ENCODE measurements at places on chromosomes 5 and 9.
A peak's percentile ranks its signal among the peaks of the same experiment; 100 is the strongest.

DNA sequence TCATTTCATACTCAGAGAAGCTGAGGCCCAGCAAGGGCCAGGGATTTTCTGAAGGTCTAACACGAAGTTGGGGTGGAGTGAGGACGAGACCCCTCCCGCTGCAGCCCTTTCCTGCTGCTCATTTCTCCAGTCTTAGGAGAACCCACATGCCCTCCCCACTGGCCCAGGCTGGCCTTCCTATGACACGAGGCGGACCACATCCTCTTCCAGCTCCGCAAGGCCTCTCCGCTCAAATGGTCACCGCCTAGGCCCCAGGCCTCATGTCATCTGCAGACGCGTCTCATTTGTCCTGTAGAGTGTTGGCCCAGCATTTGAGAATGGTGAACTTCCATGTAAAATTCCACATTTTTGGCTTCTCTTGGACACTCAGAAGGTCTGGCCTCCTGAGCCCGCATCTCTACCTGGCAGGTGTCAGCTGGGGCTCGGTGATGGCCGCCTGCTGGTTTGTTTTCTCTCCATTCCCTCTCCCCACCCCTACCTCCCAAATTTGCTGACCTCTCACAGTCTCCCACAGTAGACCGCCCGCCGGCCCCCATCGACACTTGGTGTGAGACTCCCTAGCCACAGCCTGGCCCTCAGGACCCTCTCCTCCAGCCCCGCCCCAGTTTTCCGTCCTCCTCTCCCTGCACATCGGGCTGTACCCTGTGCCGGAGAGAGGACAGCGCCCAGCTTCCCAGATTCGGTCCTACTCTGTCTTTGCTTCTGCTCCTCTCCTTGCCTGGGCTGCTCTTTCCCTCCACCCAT is 51.7 kb downstream of the ERGIC1 start:
- no peak for DNase-seq

- no peak for DNase-seq
Measured at GRCh38 chr5:35282810-35283209, 52.5 kb upstream of the PRLR start.

DNA sequence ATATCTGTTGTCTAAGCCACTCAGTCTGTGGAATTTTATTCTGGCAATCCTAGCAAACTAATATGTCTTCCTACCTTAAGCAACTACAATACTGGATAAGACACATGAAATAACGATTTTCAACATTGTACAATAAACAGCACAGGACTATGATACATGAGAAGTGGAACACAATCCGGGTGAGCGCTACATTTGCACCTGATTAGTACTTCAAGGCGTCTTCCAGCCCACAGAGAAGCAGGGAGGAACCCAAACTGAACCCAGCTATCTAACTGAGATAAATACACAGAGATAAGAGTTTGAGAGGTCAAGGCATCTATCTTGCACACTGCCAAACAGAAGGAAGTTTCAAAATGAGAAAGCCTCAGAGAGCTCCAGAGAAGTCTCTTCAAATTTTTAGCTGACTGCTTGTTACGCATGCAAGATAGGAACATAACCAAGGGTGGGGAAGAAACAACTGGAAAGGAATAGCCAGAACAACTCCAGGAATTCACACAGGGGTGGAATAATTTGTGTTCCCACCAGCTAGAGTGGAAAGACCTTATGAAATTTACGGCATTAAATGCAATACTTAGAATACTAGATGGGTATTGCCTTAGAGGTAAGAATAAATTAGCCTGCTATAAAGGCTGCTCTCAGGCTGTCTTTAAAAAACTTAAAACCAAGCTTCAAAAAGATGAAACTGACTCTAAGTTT is 481.8 kb downstream of the MTRR start:
- no peak for DNase-seq

DNA sequence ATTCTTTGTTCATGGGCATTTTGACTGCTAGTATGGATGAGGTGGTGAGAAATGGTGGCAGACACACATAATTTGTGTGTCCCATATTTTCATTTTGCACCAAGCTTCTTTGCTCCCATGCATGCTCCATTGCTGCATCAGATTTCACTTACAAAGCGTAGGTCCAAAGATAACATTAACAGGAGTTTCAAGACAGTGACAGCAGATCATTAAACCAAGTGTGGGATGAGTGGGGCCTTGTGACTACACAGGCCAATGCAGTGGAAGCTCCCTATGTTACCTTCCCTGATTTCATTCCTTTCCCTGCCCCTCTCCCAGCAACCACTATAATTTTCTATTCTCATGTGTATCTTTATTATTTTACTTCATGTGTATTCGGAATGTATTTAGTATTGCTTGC is 142.0 kb downstream of the AOPEP start:
- no peak for DNase-seq

DNA sequence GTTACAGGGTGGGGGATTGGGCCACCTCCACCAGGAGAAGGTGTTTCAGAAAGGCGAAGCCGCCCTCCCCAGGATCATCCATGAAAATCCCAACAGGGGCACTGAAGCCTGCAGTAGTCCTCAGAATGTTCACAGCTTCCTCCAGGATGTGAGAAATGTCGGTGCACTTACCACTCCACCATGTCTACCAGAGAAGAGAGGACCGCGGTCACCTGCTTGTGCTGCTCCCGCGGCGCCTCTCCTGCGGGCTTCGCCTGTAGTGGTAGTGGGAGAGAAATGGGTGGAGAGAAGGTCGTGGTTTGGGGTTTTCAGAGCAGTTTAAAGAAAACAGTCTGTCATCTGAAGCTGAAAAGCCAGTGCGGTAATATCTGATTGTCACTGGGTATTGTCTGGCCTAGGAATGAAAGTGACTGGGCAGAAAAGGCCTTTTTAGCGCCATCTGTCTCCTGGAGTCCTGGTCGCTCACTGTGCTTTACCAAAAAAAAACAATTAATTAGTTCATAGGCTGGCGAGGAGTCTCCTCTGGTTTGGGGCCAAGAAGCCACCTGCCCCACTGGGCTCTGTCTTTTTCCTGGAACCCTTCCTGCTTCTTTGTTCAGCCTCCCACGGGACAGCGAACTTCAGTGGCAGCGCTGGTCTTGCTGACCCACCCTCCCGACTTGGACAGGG is 23.0 kb upstream of the PPP1R26 start:
- no peak for DNase-seq

DNA sequence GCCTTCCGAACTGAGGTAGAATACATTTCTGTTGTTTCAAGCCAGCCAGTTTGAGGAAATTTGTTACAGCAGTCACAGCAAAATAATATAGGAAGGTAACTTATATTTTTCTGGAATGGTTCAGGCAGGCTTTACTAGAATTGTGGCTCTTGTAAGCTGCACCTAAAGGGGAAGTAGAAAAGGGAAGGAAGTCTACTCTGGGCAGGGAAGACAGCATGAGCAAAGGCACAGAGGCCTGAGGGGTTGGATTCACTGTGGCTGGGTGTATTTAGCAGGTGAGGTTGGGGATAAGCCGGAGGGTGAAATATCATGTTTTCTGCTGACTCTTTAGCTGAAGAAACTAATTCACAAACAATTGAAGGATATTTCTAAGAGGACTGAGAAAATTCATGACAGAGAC is 183.5 kb downstream of the GAS1 start:
- DNase-seq, result no peak

DNA sequence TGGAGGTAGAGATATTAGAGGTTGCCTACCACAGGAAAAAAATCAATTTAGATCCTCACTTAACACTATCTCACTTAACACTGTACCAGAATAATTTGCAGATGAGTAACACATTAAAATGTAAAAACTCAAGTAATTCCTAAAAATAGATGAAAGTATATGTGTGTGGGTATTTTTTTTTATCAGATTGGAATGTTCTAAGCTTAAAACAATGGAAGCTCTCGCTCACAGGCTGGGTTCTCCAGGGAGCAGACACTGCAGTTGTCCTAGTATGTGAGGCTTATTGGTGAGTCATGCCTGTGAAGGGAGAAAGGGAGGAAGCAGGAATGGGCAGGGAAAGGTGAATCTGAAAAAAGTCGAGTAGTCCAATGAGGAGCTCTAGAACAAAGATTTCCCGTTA is 181.3 kb upstream of the ZNF608 start:
- no peak for DNase-seq

DNA sequence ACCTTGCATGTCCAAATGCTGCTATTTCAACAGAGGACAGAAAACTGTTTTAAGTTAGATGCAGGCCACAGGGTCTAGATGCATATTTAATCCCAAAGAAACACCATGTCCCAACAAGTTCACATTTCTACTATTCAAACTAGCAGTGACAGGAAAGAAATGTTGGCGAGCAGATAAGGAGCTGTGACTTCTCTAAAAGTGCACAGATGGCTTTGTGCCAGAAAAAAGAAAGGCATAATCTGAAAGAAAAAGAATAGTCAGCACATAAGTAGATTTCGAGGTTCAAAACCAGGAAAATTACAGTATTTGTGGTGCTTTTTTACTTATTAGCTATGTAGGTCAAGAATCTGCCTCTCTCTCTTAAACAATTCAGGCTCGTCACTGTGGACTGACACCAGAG is 178.3 kb downstream of the DNAH5 start:
- DNase-seq, result no peak

GRCh38 chr9:114908104-114908622 is 22.2 kb downstream of the TNFSF8 start:
- DNase-seq, result no peak

DNA sequence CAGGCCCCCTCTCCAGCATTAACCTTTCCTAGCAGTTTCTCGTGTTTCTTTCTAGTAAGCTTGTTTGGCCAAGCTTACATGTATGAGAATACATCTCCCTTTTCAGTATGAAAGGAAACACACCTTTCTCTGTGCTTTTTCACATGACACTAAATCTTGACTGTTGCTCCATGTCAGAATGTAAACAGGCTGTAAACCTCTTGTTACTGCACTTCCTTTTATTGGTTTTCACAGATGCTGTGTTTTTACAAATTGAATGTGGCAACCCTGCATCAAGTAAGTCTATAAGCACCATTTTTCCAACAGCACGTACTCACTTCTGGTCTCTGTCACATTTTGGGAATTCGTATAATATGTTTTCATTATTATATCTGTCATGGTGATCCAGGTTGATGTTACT is 2.2 kb upstream of the CANX start:
- no peak for DNase-seq

- DNase-seq, result no peak
Measured at GRCh38 chr5:180644129-180644824, 5.1 kb downstream of the FLT4 start.

DNA sequence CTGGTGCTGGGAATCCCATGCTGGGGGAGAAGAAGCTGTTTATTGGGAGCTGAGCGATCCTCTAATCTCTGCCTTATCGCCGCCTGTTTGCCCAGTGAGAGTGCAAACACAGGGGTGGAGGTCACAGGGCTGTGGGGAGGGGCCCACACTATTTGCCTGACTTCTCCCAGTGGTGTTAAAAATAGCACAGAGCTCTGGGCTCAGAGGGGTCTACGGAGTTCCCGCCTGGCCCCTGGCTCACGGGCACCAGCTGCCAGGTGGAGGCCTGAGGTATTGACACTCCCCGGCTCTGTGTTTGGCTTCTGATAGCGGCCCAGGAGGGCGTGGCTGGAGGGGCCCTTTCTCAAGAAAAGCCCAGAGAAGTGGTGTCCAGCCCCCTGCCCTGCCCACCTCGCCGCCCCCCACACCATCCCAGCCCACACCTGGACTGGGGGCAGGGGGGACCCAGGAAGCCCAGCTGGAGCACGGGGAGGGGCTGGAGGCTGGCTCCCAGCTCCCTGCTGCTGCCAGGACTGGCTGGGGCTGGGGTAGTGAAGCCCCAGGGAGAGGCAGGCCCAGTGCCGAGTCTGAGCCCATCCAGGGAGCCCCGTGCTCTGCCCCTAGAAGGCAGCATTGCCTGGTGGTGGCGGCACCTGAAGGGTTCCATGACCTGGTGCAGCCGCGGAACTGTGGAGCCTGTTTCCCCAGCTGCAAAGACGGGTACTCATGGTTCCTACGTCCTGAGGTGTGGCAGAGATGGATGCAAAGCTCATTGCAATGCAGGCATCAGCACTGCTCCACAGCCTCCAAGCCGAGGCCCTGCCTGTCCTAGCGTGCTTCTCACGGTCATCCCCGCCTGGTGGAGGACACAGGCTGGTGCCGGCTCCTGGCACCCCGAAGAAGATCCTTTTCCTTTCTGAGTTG is 35.7 kb upstream of the EGFL7 start:
- no peak for DNase-seq

GRCh38 chr9:2570615-2571479 is 50.7 kb upstream of the VLDLR start:
- no peak for DNase-seq

- no peak for DNase-seq
Measured at GRCh38 chr5:127111112-127111511, 37.8 kb upstream of the C5orf63 start.

DNA sequence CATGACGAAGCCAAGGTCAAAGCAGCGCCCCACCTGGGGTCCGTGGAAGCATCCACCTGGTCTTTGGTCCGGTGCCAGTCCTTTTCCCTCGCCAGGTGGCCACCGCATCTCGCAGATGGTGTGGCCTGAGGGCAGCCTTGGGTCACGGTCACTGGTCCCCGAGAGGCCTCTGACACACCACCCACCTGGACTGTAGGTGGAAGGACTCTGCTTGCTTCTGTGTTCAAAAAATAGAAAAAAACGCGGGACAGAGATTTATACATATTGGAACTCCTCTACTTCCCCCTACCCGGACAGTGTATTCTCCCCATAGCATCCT is 466 bp upstream of the TTC39B start:
- no peak for DNase-seq

GRCh38 chr5:113336975-113337374 is 97.8 kb downstream of the TSSK1B start:
- no peak for DNase-seq

- peak; percentile 17 for DNase-seq
Measured at GRCh38 chr9:133403766-133404453, 13.9 kb downstream of the REXO4 start.

- no peak for DNase-seq
Measured at GRCh38 chr5:132457371-132458225, 33.0 kb downstream of the IRF1 start.

- no peak for DNase-seq
Measured at GRCh38 chr9:21443849-21444625, 3.8 kb downstream of the IFNA1 start.

DNA sequence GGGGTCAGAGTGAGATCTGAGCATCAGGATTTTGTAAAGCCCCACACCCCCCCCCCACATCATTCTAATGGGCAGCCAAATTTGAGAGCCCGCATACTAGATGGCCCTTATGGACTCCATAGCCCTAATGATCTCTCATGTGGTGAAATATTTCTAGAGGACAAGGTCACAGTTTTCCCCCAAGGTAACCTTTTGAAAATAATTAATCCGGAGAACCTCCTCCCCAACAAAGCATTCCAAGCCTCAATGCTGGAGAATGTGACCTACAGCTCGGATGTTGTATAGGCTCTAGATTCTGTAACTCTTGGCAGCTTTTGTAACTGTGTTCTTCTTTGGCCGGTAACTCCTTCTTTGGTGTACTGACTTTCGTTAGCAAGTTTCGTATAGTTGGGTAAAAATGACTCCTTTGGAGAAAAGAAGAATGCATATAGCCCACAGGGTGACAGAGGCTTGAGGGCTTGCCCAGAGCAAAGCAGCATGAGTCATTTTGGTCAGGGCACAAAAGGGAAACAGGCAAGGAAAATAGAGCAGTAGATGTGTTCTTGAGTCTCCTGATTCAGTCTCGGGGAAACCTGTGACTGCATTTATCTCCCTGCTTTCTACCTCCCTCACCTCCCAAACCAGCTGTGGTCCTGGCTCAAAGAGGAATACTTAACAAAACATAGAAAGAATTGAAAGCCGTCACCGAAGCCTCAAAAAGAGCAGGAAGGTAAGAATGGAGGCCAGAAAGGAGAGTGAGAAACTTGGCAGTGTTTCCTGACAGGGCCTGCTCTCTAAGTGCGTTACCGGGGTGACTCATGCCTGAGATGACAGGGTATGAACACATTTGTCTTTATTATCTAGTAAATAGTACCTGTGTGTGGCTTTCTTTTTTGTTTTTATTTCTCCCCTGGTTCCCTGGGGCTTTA is 6.6 kb upstream of the XPA start:
- DNase-seq, result no peak

- no peak for DNase-seq
Measured at GRCh38 chr9:12740845-12741244, 34.0 kb upstream of the LURAP1L start.
